Calu3 (cell line): ENCODE measurements at places on chromosomes 13 and 19. TPM values are rescaled to one million over a fixed set of nuclear protein-coding genes. Genes with fewer than 3 reads are reported as not detected.

- H3K27me3 ChIP-seq, result no peaks in the 10 kb centered on the region
- H3K4me1 ChIP-seq, result peaks cover 39% of the 10 kb centered on the region
- no peak for DNase-seq
- H3K36me3 ChIP-seq, result peaks cover 46% of the 10 kb centered on the region
These were observed 11.7 kb downstream of the CIC start for GRCh38 chr19:42280815-42281145.

DNA sequence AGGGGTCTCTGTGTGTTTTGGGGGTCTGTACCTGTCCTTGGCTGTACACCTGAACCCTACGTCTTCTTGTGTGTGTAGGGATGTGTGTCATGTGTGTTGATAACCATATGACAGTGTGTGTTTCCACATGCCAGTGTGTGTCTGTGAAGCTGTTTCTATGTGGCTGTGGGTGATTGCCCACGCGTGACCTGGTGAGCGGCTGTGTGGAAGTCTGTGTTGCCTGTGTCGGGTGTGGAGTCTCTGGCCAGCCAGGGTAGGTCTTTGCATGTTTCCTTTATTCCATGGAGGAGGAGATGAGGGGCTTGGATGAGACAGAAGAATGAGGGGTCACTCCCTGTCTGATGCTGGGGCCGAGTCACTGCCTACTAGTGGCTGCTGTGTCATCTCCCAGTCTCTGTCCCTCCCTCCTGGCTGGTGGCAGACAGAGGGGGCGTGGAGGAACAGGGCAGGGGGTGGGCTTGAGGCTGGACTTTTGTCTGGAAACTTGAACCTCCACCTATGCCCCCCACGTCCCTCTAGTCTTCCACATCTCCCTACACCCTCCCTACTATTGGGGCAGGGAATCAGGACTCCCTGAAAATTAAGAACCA lies 2.8 kb upstream of the FOSB start:
- no peak overlapping the region for H3K27ac ChIP-seq
- H3K27me3 ChIP-seq, result peaks cover 13% of the 10 kb centered on the region
- peaks cover 45% of the 10 kb centered on the region for H3K36me3 ChIP-seq
- peaks cover 33% of the 10 kb centered on the region for H3K4me1 ChIP-seq

- no peaks in the 10 kb centered on the region for H3K36me3 ChIP-seq
- no peak overlapping the region for H3K27ac ChIP-seq
- no peaks in the 10 kb centered on the region for H3K27me3 ChIP-seq
These were observed 183.6 kb upstream of the EDNRB start for GRCh38 chr13:78102121-78102677.

DNA sequence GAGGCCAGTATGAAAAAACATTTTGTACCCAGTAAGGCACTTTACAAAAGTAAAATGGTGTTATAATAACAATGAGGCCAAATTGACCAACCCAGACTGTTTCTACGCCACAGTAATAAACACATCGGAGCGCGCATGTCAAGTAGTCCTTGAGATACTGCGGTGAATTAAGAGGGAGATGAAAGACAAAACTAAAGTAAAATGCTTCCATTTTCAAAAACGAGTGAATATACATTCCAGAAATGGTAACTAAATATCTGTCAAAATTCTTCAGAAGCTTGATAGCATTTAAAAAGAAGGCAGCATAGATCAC lies 19.0 kb downstream of the N4BP2L1 start:
- no peaks in the 10 kb centered on the region for H3K36me3 ChIP-seq
- H3K27ac ChIP-seq, result no peak overlapping the region
- DNase-seq, result no peak
- no peaks in the 10 kb centered on the region for H3K4me1 ChIP-seq
- H3K4me3 ChIP-seq, result no peak overlapping the region
- no peaks in the 10 kb centered on the region for H3K27me3 ChIP-seq

The CPAMD8 gene
- 5.7 and 5.8 TPM in 2 replicates for total RNA-seq

The ENOX1 gene
- total RNA-seq, result 1.2 and 1.5 TPM in 2 replicates
